Cardiac muscle cell (in vitro differentiated cells and primary cell): ENCODE measurements at places on chromosomes 3 and 15. TPM values are rescaled to one million over a fixed set of nuclear protein-coding genes. Genes with fewer than 3 reads are reported as not detected.

- H3K4me1 ChIP-seq: no peaks in the 10 kb centered on the region
- no peak overlapping the region for H3K4me3 ChIP-seq
- no peak overlapping the region for H3K27ac ChIP-seq
- no peaks in the 10 kb centered on the region for H3K36me3 ChIP-seq
- DNase-seq: no peak
Observed at GRCh38 chr15:27046880-27047279, 75.9 kb downstream of the GABRG3 start.

The CHRM5 gene
- not detected in 2 replicates for polyA plus RNA-seq

DNA sequence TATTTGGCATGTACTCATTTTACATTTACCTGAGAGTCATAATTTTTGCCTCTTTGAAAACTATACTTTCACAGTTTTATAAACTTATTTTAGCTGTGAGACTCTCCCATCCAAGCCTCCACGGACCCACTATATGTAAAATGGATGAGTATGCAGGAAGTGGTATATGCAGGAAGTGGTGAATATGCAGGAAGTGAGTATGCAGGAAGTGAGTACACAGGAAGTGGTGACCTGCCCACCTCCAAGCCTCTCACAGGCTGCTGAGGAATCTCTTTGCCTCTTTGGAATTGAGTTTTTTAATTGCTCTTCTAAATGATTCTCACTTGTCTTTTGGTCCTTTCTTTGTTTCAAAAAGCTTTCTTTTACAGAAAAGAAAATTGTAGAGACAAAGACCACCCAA is 85.2 kb downstream of the KBTBD8 start:
- H3K27ac ChIP-seq: no peak overlapping the region
- H3K4me3 ChIP-seq: no peak overlapping the region
- H3K4me1 ChIP-seq: no peaks in the 10 kb centered on the region

GRCh38 chr3:13219077-13219901 is 146.1 kb upstream of the IQSEC1 start:
- DNase-seq: no peak
- no peak overlapping the region for H3K27ac ChIP-seq
- no peaks in the 10 kb centered on the region for H3K36me3 ChIP-seq
- no peak overlapping the region for H3K4me3 ChIP-seq
- H3K4me1 ChIP-seq: no peaks in the 10 kb centered on the region
- no peaks in the 10 kb centered on the region for H3K27me3 ChIP-seq

The STX19 gene
- 0.45 TPM in 1 of 2 replicates, not detected in the other for polyA plus RNA-seq
